Right atrium auricular region (tissue), 2 donors: ENCODE measurements at places on chromosomes 11 and 22. TPM values are rescaled to one million over a fixed set of nuclear protein-coding genes. Genes with fewer than 3 reads are reported as not detected.
A peak's percentile ranks its signal among the peaks of the same experiment; 100 is the strongest.

- no peak overlapping the region for H3K27ac ChIP-seq
- H3K36me3 ChIP-seq = peaks cover 34% of the 10 kb centered on the region
- peak; percentile 26 for DNase-seq
- H3K4me3 ChIP-seq = no peak overlapping the region
Observed at GRCh38 chr22:29260031-29260560, 7.7 kb downstream of the RHBDD3 start.

DNA sequence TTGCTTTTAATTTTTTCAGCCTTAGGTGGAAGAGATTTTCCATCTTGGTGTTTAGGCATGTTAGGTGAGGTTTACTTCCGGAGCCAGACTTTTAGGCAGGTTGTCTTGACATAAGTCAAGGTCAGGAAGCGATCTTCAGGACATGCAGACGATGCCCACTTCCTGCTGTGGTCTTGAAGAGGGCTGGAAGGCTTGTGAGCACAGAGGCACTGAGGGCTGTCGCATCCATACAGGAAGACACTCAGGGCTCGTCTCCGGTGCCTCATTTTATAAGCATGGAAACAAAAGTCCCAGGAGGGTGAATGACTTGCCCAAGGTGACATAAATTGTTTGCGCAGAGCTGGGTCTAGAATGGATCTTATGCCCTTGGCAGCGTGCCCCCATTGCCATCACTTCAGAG lies 30.8 kb downstream of the MARK2 start:
- no peak overlapping the region for H3K27ac ChIP-seq
- H3K4me1 ChIP-seq = no peaks in the 10 kb centered on the region
- H3K36me3 ChIP-seq = no peaks in the 10 kb centered on the region
- H3K27me3 ChIP-seq = no peaks in the 10 kb centered on the region
- DNase-seq = no peak

DNA sequence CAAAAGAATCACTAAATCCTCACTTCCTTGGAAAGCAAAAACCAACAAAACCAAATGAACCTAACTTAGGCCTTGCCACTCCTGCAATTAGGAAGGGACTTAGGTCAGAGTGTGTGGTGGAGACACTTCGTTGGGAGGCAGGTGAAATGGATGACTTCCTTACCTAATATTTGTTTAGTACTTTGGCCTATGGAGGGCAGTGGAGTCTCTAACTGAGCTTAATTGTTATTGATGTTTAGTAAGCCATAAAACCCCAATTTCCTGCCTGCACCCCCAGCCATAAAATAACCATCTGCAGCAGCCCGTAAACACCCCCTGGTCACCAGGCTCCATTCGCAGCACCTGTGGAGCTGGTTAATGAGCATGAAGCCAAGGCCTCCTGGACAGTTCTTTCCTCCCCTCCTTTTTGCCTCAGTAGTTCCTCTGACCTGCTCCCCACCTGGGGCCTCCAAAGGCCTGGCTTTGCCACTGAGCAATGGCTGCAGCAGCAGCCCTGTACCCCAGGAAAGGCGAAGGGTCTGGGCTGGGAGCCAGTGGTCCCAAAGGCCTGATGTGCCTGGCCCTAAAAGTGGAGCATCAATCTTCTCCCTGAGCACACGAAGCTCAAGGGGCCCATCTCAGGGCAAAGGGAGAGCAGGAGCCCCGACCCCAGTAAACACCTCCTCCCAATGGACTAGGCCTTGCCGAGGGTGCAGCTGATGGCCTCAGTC lies 15.6 kb upstream of the SYT13 start:
- no peaks in the 10 kb centered on the region for H3K4me1 ChIP-seq
- no peaks in the 10 kb centered on the region for H3K36me3 ChIP-seq
- H3K27me3 ChIP-seq = no peaks in the 10 kb centered on the region
- no peak overlapping the region for H3K4me3 ChIP-seq

KLHL35 gene
- 0.20 TPM for total RNA-seq

QSER1 gene
- total RNA-seq = 17.5 TPM
